Activated CD8-positive, alpha-beta memory T cell treated with anti-CD3 and anti-CD28 coated beads, Interleukin-2, amount 50 U/mL, for 48 hours (primary cell): ENCODE measurements at places on chromosomes 6 and 20.

DNA sequence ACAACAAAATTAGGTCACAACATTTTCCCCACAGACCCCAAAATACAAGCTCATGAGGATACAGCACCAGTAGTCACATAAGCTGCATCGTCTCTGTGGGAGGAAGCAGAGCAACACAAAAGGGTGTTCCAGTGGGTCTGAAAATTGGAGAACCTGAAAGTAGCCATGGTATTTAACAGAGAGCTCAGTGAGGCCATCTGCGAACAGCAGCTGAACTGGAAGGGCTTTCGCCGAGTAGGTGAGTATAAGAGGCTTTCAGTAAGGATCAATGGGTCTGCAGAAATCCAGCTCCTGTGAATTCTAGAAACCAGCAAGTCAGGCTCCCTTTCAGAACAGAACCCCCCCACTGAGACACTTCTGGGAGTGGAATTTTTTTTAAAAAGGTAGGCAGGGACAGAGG is 120.0 kb upstream of the RREB1 start:
- no peak for DNase-seq

DNA sequence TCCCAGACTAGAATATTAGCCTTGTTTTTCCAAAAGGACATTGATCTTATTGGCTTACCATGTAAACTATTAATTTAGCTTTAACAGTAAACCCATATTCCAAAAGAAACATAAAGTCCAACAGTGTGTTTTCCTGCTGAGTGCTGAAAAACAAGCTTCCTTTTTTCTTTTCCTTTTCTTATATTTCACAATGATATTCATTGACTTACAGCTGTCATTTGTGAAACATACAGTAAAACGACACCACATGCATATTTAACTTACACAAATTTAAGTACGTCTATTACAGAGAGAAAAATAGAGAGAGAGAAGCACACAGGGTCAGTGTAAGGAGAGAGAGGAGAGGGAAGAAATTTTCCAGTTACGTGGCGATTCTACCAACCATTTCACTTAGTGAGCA is 543.9 kb upstream of the JARID2 start:
- DNase-seq = no peak

- DNase-seq = no peak
These were observed 10.9 kb upstream of the OSER1 start for GRCh38 chr20:44221368-44221954.

DNA sequence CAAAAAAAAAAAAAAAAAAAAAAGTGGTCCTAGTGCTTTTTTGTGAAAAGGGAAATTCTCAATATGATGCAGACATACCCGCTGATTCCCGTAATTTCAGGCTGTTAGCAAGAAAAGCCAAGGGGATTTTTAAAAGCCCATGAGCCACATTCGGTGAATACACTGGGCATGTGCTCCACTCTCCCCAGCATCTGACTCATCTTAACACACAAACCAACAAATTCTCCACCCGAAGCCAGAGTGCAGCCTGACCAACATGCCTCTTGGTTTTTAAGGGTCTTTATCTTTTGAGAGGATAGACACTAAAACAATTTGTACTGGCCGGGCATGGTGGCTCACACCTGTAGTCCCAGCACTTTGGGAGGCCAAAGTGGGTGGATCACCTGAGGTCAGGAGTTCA is 45.5 kb upstream of the CD83 start:
- no peak for DNase-seq
